Stimulated activated CD8-positive, alpha-beta memory T cell treated with anti-CD3 and anti-CD28 coated beads, Interleukin-7, amount 100 ng/mL, for 48 hours (primary cell): ENCODE measurements at places on chromosomes 13 and 19.

GRCh38 chr13:36979361-36980050 is 19.6 kb downstream of the ALG5 start:
- no peak for DNase-seq

DNA sequence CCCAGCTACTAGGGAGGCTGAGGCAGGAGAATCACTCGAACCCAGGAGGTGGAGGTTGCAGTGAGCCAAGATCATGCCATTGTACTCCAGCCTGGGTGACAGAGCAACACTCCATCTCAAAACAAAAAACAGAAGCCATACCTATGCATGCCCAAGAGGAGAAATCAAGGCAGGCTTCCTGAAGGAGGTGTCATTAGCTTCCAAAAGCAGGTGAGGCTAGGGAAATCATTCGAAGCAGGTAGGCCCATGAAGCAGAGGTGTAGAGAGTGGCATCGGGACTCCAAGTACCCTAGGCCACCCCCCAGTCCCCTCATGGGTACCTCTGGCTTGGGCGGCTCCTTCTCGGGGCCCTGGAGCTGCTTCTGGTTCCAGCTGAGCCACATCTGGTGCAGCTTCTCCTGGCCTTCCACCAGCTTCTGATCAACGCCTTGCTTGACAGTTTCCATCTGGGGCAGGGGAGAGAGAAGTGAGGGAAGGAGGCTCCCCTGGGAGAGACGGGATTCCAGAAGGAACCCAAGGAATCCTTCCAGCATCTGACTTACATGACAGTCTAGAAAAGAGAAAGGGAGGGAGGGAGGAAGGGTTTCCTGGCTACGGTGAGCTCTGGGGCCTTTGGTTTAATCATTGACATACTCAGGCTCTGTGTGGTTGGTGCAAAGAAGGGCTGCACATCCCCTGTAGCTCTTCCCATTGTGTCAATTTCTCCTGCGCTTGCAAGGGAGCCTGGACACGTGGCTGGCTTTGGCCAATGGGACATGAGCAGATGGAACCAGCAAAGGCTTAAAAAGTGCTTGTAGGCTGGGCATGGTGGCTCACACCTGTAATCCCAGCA is 13.1 kb upstream of the TICAM1 start:
- DNase-seq, result no peak

- no peak for DNase-seq
Measured at GRCh38 chr13:48184260-48184659, 48.7 kb upstream of the ITM2B start.

- no peak for DNase-seq
Measured at GRCh38 chr13:78398743-78399410, 204.5 kb downstream of the POU4F1 start.

GRCh38 chr13:92463134-92463533 is 763.5 kb upstream of the GPC6 start:
- DNase-seq, result no peak
